ENCODE measurements at places on chromosomes 4 and X.

DNA sequence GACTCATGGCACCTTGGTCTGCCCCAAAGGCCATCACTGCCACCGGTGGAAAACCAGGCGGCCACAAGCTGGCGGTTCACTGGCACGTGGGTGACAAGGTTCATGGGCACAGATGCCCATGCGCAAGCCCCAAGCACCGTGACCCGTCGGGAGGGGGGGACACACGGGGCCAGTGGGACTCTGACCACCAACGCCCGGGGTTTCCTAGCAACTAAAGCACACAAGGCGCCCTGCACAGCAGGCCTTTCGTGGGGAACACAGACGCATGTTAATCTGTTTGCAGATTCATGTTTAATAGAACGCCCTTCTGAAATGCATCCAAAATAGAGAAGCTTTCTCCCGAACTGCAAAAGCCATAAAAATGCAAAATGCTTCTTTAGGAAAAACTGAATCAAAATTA lies 43.9 kb downstream of the FAM53A start:
- no peak for DNase-seq

DNA sequence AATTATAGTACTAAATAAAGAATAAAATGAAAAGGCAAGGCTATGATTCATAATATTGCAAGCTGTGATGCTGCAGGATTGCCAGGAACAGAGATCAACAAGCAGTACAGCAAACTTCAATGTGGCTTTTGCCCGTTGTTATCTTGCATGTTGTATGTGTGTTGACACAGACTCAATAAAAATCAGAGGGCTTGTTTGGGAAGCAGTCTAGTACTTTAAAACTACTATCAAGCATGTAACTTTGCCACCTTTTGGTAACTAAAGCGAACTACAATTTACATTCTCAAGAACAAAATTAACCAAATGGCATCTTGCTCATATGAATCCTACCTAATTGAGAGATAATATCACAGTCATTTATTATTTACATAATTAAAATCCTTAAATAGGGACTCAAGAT lies 79.8 kb upstream of the GPM6A start:
- DNase-seq, result no peak

- DNase-seq, result no peak
These were observed 55.9 kb downstream of the FGFBP1 start for GRCh38 chr4:15882675-15883086.

DNA sequence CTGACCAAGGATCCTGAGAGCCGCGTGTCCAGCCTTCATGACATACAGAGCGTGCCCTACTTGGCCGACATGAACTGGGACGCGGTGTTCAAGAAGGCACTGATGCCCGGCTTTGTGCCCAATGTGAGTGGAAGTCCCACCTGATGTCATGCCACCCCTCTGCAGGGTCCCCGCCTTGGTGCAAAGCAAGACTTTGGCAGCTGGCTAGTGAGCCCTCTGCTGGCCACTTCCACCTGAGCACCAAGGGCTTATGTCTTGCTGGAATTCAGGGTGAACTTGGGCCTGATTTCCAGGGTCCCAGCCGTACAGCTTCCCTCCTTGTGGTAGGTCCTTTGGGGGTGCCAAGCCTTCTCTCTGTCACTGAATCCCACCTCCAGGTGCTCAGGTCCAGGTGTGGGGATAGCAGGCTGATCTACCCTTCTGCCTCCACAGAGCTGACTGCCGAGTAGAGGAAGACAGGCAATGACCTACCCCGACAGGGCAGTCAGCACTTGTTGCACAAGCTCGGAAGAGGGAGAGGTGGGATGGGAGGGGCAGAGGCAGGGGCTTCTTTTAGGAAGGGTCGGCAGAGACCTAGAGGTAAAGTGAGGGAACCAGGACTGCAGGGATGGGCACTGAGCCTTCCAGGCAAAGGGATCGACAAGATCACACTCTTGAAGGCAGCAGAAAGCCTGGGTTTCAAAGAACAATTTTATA lies 248.1 kb downstream of the EVC2 start:
- DNase-seq, result no peak

GRCh38 chrX:151177141-151178027 lies 1.0 kb downstream of the GPR50 start:
- no peak for DNase-seq

DNA sequence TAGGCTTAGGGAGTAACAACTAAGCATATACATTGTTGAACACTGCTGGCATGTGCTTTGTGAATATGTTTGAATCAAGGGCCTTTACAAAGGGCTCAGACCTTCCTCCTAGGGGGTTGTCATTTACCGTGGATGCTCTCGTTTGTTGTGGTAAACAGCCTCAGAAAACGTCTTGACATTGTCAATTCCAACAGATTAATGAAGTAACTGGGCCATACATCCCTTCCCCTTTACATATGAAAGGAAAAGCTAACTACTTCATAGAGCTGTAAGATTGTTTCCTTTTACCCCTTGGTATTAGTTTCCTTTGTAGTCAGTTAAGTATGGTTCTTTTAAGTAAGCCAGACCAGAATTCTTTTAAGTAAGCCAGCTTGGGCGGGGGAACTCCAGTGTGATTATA lies 42.9 kb downstream of the FAT4 start:
- no peak for DNase-seq

DNA sequence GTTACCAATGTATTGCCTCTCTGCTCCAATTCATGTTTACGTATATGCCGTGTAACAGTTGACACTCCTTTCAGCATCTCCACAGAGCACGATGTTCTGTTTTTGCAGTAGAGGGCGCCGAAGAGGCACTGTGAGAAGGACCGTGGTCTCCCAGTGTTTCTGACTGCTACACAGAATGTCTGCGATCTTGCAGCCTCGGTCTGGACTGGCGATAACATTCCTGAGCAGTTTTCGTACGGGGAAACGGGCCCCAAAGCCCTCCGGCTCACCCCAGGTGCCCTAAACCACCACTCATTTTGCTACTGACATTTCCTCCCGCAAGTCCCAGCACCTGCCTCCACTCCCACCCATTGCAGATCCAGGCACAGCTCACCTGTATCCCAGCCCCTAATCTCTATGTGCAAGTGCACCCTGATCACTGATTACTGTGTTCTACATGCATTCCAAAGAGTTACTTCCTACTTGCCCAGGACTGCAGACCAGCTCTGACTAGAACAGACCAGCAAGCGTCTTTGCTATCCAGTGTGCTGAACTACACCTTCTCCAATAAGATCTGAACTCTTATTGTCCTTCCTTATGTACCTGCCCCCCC lies 12.4 kb upstream of the NFXL1 start:
- DNase-seq, result no peak

GRCh38 chrX:147781844-147782243 lies 129.9 kb upstream of the FMR1 start:
- no peak for DNase-seq

GRCh38 chr4:1981251-1982058 lies 27.3 kb downstream of the NELFA start:
- DNase-seq, result no peak

DNA sequence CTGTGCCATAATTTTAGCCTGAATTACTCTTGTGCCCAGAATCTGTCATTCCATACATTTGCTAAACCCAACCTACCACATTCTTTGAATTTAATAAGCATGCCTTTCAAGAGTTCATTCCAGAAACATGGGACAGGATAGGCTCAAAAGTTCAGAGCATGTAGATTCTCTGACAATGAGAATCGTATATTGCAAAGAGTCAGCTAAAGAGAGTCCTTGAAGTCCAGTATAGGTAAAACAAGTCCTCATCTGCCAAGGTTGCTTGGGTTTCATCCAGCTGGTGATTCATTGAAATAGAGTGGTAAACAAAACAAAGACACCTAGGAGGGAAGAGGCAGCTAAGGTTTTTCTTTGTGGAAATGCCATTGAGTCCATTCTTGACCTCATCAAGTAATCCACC lies 249.3 kb upstream of the DIPK2B start:
- DNase-seq, result no peak

- DNase-seq, result no peak
These were observed 1.2 kb downstream of the ELF2 start for GRCh38 chr4:139175646-139176301.

DNA sequence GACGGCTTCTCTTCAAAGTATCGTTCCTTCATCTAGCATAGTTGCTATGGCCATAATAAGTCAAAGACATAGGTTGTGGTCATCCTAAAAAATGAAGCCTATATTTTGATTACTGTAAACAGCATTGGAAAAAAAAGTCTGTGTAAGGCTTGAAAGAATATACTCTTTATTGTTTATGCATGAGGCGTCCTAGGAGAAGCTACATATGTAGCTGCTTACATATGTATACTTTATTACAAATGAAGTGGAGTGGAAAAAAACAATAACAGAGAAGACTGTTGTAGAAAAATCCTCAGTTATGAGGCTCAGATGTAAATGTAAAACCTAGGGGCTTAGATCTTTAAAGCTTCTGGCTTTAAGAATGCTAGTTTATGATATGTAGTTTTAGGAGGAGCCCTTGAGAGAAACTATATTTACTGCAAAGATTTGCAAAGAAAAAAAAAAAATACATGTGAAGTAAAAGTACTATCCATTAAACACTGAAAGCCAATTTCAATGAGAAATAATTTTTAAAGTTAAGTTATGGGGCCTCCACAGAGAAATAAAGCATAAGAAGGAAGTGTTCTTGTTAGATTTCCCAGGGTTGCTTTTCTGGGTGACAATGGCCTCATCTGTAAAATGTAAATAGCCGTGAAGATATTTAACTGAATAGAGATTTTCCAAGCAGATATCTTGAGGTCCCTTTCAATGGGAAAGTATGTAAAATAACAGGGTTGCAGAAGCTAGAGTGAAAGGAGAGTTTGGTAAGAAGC lies 598.2 kb downstream of the TRIML1 start:
- DNase-seq, result no peak

GRCh38 chrX:34849371-34849770 lies 93.2 kb upstream of the FAM47B start:
- DNase-seq, result no peak

GRCh38 chr4:163913571-163913970 lies 419.1 kb downstream of the TMA16 start:
- DNase-seq, result no peak

DNA sequence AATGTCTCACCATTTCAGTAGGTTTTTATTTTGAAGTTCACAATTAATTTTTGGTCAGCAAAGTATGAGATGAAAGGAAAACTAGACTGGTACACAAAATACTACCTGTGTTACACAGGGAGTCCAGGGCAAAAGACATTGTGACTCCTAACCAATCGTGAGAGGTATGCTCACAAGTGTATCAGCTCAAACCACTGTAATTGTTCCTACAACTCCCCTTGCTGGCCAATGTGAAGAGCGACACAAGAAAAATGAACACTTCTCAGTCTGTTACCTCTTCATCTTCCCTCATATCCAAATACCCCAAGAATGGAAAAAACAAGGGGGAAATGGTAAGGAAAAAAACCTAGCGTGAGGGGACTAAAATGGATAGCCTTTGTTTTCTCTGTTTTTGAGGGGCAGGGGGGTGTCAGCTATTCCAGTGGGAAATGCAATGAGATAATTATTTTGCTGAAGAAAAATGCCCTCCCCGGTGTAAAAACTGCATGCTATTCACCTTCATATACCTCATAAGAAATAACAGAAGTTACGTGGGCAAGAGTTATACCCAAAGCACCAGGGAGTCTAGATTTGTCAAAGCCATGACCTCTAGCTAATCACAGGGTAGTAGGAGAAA lies 30.6 kb upstream of the NSUN7 start:
- no peak for DNase-seq

DNA sequence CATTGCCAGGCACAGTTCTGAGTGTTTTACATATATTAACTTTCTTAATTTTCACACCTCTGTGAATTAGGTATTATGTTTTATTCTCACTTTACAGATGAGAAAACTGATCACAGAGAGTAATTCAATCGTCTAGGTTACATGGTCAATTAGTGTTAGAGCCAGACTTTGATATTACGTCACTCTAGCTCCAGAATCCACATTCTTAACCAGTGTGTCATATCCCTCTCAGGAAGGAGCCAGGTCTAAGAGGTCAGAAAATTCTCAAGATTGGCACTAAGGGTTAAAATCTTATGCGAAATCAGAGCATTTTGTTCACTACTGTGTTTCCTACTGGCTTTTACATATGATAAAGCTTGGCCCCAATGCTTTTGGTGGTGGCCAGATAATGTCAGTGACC lies 7.4 kb downstream of the DMP1 start:
- DNase-seq, result no peak

- DNase-seq, result no peak
These were observed 33.2 kb downstream of the COQ2 start for GRCh38 chr4:83251447-83251830.

DNA sequence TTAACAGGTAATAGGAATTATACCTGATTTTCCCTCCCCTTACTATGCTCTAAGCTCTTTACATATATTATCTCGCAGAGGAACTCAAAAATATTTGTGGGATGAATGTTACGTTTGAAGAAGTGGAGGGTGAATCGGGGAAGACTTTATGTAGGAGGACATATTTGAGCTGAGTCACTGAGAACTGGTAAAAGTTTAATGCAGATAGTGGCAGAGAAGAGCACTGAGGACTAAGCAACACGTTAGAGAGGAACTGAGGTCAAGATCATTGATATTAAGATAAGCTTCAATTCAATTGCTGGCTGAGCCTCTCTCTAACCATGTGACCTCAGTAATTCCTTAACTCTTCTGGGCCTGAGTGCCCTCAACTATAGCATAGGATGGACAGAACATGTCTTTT lies 26.4 kb upstream of the ELOVL6 start:
- no peak for DNase-seq

GRCh38 chr4:48189731-48190130 lies 55.7 kb upstream of the TXK start:
- no peak for DNase-seq

DNA sequence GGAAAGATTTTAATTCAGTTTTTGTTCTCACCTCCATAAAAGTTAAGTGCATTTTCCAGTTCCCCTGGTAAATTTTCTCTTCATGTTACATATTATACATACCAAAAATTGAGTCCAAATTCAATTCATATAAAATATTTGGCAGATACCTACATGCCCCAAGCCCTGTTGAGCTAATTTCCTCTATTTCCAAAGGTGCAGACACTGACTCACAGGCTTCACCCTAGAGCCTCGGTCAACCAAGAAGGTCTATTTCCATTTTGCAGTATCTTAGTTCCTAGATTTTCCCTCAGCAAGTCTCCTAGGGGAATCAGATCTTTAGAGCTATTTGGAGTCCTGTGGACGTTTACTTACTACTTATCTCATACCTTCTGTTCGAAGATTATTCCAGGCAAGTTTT lies 174.4 kb downstream of the TSPAN5 start:
- DNase-seq, result no peak

DNA sequence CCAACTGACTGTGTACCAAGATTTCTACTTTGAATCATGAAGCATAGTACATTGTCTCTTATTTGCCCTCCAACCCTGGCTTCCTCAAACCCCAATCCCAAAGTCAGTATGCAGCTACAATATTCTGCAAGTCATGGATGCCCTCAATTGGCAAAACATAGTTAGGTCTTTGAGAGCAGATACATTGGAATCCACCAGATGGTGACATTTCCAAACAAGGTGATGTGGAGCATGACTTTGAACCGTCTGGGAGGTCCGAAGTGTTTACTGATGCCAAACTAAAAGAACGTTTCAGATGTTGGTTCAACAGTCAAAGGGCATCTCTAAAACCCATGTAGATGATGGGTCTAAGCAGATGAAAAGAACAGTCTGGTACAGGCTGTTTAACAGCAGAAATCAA lies 43.7 kb upstream of the FRMD7 start:
- DNase-seq, result no peak
